Activated naive CD4-positive, alpha-beta T cell treated with anti-CD3 and anti-CD28 coated beads, Interleukin-2, amount 10 ng/mL, durations not matched to agents 5 hours and 36 hours (primary cell): ENCODE measurements at places on chromosomes 6 and 20. TPM values are rescaled to one million over a fixed set of nuclear protein-coding genes. Genes with fewer than 3 reads are reported as not detected.

The SLC22A1 gene
- total RNA-seq: 0.60 TPM

The ECT2L gene
- not detected for total RNA-seq

The ENPP5 gene
- total RNA-seq: not detected

The PHF3 gene
- total RNA-seq: 50.2 TPM

The CAGE1 gene
- not detected for total RNA-seq

The TGM3 gene
- not detected for total RNA-seq

The PRDM13 gene
- not detected for total RNA-seq

The FAM209B gene
- 1.3 TPM for total RNA-seq

The MYH7B gene
- total RNA-seq: 0.25 TPM

The AVP gene
- not detected for total RNA-seq
